ENCODE measurements at places on chromosomes 16 and 17.

DNA sequence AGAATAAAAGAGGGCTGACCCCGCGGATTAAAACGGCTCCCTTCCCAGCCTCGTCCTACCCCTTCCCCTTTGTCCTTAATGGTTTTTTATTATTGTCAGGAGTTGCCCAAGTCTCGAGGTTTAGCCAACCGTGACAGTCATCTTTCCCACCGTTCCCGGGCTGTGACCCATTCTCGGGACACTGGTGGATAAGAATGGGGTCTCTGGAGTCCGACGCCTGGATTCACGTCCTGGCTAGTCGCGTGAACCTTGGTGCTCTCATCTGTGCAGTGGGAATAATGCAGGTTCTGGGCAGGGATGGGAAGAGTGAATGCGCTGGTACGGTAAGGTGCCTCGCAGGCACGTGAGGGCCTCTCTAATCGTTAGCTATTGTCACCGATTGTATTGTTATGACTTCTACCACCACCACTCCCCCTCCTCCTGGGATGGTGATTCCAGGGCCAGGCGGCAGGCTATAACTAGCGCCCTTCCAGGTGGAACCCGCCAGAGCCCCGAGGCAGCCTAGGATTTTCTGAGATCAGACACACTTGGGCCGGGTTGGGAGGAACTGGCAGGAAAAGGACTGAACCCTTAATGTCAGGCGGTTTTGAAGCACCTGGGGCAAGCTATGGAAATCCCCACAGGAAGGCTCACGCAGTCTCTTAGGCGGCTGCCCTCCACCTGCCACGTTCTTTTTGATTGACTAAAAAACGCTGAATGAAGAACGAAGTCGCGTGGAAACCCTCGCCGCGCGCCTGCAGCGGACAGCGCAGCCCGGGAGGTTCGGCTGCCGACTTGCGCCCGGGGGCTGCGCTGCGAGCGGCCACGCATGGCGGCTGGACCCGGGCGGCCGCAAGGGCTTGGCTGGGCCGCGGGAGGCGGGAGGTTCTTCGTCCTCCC is 2.7 kb downstream of the HS3ST3B1 start:
- DNase-seq, result peak; percentile 55

GRCh38 chr17:21127509-21128077 is 829 bp downstream of the DHRS7B start:
- DNase-seq, result no peak

- no peak for DNase-seq
Measured at GRCh38 chr17:48630009-48630924, 4.1 kb upstream of the HOXB9 start.

- no peak for DNase-seq
Measured at GRCh38 chr17:9645851-9646545, 681 bp downstream of the USP43 start.

GRCh38 chr17:57455063-57455914 is 199.0 kb downstream of the MSI2 start:
- DNase-seq, result peak; percentile 81

- no peak for DNase-seq
Measured at GRCh38 chr16:27818246-27818645, 245.3 kb downstream of the GSG1L start.

DNA sequence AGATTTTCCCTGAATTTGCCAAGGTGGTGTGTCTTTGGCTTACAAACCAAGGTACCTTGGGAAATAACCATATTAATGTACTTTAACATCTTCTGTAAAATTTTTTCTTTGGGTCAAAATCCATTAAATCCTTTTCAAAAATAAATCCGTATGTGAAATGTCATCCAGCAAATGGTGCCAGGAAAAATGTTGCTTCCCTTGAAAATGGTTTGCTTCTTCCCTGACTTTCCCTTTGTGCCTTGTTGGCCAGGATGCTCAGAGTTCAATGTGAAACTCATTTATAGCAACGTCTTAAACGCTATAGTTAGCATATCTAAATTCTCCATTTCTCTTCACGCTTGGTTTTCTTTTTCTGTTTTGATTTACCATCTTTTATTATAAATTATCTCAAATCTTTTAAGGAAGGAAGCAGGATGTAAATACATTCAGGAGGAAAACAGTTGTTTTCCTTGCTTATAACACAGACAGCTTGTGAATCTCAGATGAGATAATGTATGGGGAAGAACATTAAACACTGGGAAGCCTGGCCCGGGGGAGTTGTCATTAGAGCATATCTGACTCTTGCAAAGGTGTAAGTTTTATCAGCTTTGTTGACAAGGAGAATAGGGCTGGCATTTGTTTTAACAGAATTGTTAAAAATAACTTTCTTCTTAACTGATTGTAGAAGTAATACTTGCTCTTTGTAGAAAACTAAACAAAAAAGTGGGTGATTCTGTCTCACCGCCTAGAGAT is 42.1 kb downstream of the GPRC5B start:
- no peak for DNase-seq

DNA sequence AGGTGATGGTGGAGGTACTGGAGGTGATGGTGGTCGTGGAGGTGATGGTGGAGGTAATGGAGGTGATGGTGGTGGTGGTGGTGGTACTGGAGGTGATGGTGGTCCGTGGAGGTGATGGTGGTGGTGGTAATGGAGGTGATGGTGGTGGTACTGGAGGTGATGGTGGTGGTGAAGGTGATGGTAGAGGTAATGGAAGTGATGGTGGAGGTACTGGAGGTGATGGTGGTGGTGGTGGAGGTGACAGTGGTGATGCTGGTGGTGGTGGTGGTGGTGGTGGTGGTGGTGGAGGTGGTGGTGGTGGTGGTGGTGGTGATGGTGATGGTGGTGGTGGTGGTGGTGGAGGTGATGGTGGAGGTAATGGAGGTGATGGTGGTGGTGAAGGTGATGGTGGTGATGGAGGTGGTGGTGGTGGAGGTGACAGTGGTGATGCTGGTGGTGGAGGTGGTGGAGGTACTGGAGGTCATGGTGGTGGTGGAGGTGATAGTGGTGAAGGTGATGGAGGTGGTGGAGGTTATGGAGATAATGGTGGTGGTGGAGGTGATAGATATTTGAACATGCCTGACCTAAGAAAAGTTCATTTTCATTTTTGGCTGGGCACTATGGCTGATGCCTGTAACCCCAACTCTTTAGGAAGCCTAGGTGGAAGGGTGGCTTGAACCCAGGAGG is 55.0 kb downstream of the RNF213 start:
- DNase-seq, result no peak

GRCh38 chr16:54027558-54027957 is 259.0 kb downstream of the IRX3 start:
- no peak for DNase-seq

GRCh38 chr16:57802341-57803133 is at the start of gene KIFC3:
KIFC3 (minus strand) TSS chr16:57802491; CDS start chr16:57798243, 4,248 bp downstream.
- peak; percentile 56 for DNase-seq

- peak; percentile 93 for DNase-seq
Measured at GRCh38 chr16:79283578-79283977, 317.0 kb downstream of the MAF start.

- DNase-seq, result no peak
Measured at GRCh38 chr17:60103957-60104356, 25.2 kb upstream of the HEATR6 start.

DNA sequence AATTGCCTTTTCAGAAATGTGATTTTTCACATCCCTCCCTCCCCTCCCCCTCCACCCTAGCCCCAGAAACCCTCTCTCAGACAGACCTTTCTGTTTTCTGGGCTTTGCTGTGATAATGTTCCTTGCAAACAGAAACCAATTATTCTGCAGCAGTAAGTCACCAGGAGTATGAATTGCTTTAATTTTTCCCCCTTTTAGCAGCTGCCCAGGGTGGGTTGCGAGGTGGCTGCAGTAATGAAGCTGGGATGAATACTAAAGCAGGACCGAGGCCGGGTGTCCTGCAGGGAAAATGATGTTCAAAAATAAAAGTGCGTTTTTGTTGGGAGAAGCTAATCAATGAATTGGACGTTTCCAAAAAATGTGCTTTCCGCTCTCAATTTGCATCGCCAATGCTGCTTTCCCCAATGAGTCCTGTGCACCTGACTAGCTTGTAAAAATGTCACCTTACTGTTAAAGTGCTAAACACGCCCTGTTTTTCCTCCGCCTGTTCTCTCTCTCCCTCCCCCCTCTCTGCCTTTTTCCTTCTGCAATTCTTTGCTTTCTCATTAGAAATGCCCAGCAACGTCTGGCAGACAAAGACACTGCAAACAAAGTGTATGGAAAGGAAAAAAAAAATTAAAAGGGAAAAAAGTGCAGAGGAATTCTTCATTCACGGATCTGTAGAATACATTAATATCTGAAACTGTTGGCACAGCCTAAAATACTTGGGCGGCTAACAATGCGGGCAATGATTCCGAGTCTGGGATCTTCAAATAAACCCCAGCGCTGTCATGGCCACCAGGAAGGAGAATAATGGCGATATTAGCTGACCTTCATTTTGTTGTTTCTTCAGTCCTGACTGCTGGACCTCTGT is 244.1 kb downstream of the STX8 start:
- no peak for DNase-seq

GRCh38 chr16:84356591-84357116 is 11.7 kb upstream of the ATP2C2 start:
- DNase-seq, result no peak

- peak; percentile 47 for DNase-seq
Measured at GRCh38 chr17:38584350-38584925, 21.3 kb downstream of the SRCIN1 start.

DNA sequence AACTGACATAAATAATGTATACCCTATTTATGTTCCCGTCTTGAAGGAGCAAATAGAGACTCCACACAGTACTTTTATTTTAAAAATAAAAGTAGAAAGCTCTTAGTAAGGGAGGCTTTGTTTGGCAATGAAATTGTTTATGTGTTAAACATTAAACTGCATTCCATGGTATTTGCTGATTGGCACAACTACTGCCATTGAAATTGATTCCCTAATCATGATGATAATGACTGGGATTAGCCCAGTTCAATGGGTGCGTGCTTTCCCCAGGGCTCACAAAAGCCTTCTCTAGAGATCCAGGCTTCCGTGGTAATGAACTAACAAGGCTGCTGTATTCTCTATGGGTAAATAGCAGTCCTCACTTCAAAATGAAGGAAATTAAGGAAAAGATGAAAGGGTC is 67.5 kb downstream of the GPRC5B start:
- DNase-seq, result no peak

DNA sequence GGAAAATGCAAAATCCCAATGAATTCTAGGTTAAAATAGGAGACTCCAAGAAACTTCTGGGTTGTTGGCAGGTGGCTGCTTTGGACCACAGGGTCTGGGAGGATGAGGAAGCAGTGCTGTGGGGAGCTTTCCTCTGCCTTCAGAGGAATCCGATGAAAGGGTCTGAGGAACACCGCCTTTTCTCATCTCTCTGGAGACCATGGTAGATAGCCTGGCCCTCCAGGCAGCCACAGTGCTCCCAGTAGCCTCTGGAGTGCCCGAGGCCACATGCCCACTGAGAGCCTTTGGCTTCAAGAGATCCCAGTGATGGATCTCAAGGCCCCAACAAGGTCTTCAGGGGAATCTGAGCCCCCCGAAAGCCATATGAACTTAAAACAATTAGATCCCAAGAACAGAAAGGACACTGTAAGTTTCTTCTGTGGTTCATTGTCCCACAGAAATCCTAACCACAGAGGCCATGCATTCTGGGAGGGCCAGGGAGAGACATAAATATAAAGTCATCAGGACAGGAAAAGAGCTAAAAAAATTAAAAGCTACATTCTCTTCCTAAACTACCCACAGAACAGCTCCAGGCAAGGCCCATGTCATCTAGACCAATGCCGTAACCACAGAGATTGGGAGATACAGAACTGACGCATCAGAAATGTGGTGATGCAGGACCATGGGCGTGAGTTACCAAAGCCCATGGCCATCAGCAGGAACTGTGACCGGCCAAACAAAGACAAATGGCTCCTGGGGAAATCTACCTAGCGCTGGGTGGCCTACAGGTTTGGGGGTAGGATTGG is 24.3 kb downstream of the TK2 start:
- DNase-seq, result no peak

DNA sequence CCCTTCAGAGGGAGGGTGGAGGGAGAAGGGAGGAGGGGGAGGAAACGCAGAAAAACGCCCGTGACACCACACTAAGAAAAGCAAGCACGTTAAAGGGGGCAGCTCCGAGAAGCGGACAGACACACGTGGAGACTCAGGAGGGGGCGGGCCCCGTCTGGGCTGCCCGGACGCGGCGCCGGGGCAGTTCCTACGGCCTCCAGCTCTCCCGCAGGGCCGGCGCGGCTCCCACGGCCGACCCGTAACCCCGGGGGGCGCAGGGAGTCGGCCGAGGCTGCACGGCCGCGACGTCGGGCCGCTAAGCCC is 362 bp downstream of the KLHDC4 start:
- no peak for DNase-seq

DNA sequence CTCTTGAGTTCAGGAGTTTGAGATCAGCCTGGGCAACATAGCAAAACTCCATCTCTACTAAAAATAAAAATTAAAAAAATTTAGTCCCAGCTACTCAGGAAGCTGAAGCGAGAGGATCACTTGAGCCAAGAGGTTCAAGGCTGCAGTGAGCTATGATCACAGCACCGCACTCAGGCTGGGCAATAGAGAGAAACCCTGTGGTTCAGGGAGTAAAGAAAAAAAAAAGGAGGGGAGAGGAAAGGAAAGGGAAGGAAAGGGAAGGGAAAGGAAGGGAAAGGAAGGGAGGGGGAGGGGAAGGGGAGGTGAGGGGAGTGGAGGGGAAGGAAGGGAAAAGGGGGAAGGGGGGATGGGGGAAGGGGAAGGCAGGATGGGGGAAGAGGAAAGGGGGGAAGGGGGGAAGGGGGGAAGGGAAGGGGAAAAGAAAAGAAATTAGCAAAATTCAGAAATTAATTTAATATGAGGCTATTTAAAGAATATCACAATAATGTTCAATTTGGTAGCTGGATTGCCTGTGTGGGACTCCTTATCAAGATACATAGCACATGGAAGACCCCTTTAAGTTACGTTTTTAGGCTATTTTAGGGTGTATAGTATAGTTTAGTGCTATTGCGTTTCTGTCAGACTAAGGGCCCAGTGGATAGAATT is 424.3 kb downstream of the CDH8 start:
- DNase-seq, result no peak

Measured in T-helper 2 cell (primary cell).